Pancreas (tissue), 10 donors: ENCODE measurements at places on chromosomes 12 and 14. TPM values are rescaled to one million over a fixed set of nuclear protein-coding genes. Genes with fewer than 3 reads are reported as not detected.

HSPB8 gene
- 17.1 TPM for total RNA-seq

LAG3 gene
- 0.15 TPM for total RNA-seq

TMEM52B gene
- not detected for total RNA-seq

GPR84 gene
- not detected for total RNA-seq

LRRC43 gene
- total RNA-seq: 0.12 TPM

ITGB7 gene
- total RNA-seq: 1.5 TPM

MGP gene
- total RNA-seq: 82.5 TPM

KRT81 gene
- total RNA-seq: 0.22 TPM
